Left renal cortex interstitium (tissue), 4 donors: ENCODE measurements at places on chromosomes 5 and 9.

GRCh38 chr5:6758706-6759105 lies 45.5 kb downstream of the TENT4A start:
- DNase-seq, result no peak

DNA sequence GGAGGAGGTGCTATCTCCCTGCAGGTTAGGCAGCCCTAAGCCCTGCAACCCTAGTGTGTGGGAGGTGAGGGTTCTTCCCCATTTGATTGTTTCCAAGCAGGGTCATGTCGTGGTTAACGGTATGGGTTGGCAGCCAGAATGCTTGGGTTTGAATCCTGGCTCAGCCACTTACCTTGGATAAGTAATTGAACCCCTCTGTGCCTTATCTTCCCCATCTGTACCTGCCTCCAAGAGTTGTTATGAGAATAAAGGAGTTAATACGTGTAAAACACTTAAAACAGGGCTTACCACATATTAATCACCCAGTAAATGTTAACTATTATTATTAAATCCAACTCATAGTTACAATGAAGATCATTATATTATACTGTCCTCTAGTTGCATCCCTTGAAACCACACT lies 52.2 kb upstream of the SPATA31E1 start:
- DNase-seq, result no peak

- DNase-seq, result no peak
Measured at GRCh38 chr5:6592601-6593000, 40.2 kb downstream of the NSUN2 start.

DNA sequence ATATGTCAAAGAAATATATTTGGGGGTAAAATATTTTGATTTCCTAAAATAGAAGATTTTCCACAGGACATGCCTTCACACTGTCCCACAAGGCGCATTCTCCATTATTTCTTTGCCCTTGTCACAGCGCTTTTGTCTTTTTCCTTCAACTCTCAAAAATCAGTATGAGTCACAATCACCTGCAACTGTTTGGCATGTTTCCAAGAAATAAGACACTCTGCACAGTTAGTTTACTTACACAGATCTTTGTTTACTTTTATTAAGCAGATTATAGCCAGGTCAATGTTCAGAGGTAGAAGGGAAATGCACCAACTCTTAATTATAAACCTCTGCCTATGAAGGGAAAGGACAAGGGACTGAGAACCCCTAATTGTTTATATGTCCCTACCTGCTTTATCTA lies 9.5 kb downstream of the CEMIP2 start:
- no peak for DNase-seq

DNA sequence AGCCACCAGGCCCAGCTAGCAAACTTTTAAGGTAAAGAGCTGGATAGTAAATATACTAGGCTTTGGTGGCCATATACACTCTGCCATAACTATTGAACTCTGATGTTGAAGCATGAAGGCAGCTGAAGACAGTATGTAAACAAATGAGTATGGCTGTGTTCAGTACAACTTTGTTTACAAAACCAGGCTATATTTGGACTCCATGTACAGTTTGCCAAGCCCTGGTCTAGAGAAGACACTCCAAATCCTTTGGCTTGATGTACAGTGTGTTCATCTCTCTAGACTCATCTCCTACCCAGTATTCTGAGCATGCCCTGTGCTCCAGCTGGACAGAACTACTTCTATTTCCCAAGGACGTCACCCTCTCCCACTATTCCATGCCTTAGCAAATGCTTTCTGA lies 54.3 kb upstream of the MEGF10 start:
- no peak for DNase-seq

DNA sequence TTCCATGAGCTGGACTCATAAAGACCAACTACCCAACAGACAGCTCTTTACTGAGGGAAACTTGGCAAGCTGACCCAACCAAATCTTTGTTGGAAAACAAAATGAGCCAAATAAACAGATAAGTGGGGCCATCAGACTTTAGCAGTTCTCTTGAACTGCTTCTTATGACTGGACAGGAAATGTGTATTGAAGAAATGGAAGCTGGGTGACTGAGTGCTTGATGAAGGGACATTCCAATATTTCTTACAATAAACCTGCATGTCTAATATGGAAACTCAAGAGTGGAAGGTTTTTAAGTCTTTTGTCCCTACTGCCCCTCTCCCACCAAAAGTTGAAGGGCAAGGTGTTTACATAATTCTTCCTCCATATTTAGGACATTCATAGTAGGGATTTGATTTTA lies 218.8 kb upstream of the NR4A3 start:
- DNase-seq, result no peak

DNA sequence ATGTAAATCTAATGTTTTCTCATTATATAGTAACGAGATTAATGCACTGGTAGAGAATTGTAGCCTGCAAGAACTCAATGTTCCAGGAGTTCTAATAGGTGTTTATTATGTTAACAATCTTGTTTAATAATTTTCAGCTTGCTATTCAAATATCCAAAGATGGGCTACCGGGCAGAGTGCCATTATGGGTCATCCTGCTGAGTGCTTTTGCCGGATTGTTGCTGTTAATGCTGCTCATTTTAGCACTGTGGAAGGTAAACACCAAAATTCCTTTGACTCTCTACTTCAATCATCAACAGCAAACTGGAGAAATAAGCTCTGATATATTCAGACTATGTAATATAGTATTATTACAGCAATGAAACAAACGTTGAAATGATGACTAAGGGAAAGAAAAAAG lies 41.9 kb upstream of the ITGA2 start:
- DNase-seq, result no peak

DNA sequence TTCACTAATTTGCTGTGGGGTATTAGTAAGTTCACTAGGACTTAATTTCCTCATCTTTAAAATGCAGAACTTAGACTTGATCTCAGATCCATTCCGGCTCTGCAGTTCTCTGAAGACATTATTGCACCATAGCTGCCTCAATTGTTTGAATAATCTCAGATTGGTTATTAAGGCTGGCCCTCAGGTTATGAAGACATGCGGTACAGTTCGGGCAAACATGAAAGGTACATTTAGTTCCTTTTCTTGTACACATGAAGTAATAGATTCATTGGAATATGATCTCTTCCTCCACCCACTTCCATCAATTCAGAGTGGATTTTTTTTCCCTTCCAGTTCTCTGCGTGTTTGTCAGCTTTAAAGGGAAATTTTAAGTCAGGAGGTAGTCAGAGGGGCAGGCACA lies 28.0 kb downstream of the ATP6V0E1 start:
- DNase-seq, result no peak

GRCh38 chr5:5531371-5531770 lies 108.9 kb downstream of the ICE1 start:
- no peak for DNase-seq

DNA sequence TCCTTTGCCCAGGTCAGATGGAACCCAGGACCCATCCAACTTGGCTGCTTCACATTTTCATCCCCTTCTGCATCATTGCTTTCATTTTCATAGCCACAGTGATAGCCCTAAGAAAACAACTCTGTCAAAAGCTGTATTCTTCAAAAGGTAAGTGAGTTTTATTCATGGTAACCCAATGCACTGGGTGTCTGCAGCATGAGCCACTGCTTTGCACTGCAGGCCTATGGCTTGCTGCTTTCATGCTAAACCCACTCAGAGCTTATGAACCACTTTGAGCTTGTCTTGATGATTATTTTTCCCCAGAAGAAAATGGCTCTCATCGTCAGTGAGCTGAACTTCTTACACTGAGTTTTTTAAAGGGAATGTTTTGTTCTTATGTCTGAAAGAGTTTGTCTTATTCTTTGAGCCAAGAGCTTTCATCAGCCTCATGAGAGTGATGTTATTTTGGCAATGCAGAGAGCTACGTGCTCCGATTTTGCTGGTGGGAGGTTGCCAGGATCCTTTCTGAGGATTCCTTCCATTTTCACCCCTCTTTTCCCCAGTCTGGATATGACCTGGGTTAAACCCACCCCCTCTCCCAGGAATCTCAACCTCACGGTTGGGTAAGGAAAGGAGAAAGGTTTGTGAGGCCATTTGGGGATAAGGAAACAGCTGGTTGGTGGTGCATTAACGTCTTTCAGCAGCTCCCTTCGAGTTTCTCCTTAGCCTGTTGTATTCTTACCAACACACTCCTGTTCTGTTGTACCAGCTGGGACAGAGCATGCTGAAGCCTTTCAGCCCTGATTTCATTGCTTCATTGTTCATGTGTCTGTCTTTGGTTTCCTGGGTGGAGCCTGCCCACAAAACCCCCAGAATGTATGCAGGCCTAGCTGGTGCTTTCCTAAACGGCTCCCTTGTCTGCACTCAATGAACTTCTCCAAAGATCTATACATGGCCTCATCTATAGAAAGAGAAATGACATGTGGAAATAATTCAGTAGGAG lies 47.6 kb downstream of the PDCD1LG2 start:
- no peak for DNase-seq

DNA sequence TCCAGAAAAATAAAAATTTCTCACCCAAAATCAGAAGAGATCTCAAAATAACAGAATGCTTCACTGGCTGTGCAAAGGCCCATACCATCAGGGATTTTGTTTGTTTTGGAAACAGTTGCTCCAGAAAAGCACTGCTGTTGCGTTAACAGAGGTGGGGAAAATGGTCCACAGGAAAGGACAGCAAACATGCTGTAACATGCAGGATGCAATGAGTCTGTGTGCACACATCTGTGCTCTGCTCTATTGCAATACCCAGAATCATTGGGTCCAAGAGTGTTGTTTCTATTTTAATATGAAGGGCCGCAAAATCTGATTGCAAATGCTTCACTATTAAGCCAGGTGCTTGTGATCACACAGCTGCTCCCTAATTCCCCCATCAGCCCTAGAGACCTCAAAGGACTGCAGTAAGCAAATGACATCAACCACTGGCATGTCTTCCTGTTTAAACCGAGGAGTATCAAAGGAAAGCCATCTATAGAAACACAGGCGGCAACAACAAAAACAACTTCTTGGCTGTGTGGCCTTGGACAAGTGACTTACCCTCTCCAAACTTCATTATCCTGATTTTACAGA lies 141.0 kb downstream of the DCP2 start:
- DNase-seq, result no peak

- no peak for DNase-seq
Measured at GRCh38 chr5:165837286-165837685, 2331.9 kb downstream of the MAT2B start.

DNA sequence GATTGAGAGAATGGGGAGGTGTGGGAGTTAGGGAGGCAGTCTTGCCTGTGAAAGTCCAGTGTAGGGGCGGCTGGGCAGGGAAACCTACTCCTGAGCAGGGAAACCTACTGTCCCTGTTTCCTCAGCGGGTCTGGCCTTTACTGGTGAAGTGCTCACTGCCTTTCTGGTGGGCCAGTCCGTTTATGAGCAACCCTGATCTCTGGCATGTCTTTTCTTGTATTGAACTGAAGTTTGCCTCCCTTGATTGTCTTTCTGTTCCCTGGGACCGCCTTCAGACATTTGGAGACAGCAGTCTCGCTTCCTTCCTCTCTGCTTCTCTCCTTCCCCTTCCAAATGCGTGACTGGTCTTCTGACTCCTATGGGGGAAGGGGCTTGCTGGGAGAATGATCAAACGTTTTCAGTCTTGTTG lies 2.9 kb downstream of the SNX18 start:
- DNase-seq, result no peak

DNA sequence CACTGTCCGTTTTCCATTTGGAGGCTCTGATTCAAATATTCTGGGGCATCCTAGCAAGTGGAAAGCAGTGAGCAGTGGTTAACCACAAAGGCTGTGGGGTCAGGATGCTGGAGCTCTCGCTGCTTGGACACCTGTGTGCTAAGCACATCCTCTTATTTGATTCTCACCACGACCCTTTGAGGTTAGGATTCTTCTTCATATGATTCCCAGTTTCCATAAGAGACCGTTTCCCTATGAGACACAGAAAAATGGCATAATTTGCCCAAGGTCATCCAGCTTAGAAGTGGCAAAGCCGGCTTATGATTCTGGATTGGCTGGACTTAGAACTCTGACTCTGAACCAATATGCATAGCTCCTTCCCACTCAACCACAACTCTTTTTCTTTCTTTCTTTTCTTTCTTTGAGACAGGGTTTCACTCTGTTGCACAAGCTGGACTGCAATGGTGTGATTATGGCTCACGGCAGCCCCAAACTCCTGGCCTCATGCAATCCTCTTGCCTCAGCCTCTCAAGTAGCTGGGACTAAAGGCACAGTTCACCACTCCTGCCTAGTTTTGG lies 207.7 kb downstream of the TTLL11 start:
- no peak for DNase-seq

DNA sequence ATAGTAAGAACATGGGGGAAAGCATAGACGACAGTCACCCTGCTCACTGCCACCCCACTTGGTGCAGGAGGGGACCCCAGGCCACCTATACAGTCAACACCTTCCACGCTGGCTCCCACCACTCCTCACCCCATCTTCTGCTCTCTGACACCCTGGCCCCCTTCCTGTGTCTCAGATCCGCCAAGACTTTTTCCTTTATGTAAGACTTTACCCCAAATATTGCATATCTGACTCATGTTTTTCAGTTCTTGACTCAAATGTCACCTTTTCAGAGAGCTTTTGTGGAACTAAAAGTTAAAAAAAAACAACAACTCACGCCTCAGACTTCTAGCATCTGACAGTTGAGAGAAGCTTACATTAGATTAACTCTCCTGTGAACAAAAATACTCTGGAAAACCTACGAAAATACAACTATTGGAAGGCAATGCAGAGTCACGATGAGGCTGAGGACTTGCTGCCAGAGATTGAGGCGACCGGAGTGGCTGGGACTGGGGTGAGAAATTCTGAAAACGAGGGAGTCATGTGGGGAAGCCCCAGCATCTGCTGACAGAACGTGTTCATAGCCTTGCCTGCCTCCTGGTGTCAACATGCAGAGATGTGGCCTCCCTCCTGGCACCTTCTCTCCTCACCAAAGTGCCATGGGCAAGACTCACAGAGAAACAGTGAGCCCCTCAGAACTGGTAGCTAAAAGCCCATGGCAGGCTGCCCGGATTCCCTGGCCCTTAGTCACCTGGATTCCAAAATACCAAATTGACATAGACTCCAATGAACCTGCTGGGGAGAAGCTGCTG lies 22.4 kb upstream of the FCN2 start:
- no peak for DNase-seq

DNA sequence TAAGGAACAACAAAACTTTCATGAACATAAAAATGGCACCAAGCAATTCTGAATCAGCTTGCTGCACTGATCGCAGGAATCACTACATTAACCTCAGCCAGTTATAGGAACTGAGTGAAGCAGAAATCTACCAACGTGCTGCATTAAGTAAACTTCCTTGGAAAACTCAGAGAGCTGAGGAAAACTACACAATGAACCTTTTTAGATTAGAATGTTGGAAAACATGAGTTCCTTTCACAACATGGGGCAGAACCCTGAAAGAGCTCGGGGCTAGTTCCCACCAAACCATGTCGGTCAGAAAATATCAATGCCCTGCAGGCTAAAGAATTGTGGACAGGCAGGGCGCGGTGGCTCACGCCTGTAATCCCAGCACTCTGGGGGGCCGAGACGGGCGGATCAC lies 19.4 kb downstream of the ALDH7A1 start:
- no peak for DNase-seq

DNA sequence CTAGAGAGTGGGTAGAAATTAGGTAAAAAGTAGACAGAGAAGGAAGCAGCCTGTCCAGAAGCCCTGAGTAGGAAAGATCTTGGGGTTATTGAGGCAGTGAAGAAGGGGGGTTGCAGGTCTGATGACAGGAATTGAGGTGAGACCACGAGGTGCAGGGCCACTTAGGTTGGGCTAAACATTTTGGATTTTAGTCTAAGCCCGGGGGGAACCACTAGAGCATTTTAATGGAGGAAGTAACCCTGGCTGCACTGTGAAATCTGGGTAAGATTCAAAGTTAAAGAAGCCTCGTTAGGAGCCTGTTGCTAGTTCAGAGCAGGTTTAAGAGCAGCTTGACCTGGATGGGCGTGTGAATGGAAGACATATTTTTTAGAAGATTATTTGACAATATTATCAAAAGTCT lies 38.3 kb downstream of the MAP3K1 start:
- no peak for DNase-seq
